ENCODE measurements at places on chromosomes 4 and X.

- no peak for DNase-seq
These were observed 42.4 kb downstream of the DCUN1D4 start for GRCh38 chr4:51885363-51885762.

DNA sequence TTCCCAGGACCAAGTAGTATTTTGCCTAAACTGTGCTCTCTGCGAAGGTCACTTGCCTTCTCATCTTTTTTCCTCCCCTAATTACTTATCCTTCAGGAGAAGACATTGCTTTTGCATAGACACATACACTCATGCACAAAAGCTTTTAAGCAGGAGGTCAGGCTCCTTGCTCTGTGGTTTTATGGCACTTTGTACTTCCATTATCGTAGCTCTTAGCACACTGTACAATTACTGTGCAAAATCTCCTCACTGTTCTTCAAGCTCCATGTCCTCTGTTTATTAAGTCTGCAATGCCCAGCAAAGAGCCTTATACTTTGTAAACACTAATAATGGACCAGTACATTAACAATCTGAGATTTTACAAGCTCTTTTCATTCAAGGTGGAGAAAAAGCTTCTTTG is 188.4 kb upstream of the GNPDA2 start:
- no peak for DNase-seq

GRCh38 chr4:55635282-55635681 is 816 bp downstream of the NMU start:
- no peak for DNase-seq

- DNase-seq = no peak
These were observed 4.2 kb upstream of the NLGN3 start for GRCh38 chrX:71140440-71140839.

DNA sequence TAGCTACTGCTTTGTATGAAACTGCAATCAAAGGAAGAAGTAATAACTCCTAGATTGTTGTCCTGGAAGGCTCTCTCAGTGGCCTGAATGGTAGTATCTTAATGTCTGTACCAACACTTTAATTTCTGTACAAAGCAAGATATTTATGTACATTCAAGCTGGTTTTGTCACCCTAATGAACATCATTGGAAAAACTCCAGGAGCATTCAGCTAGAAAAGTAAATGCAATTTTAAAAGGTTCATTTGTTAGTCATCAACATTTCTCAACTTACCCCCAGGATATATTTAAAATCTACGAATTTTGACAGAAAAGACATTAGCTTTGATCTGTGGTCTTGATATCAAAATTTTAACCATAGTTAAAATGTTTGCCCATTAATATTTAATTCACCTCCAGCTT is 80.0 kb upstream of the FGF13 start:
- no peak for DNase-seq

GRCh38 chr4:2290488-2290887 is 28.6 kb upstream of the MXD4 start:
- DNase-seq = no peak

DNA sequence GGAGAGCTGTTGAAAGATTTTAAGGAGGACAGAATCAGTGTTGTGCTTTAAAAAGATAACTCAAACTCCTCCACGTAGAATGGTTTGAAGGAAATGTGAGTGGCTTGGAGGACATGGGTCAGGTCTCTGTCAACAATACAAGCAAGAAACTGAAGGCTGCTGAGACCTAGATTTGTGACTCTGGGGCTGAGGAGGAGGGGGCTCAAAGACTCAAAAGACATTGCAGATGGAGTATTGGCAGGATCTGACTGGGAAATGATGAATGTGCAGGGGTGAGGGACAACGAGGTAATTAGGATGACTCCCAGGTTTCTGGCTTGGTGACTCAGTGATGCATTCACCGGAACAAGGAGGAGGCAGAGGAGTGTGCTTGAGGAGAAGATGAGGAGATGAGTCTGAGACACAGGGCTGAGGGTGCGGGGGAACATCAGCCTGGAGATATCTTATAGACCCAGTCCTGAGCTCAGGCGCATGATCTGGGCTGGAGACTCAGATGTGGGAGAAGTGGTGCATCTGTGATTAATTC is 3.3 kb upstream of the RPS4X start:
- no peak for DNase-seq

GRCh38 chr4:101309925-101310324 is 37.4 kb downstream of the PPP3CA start:
- no peak for DNase-seq

- DNase-seq = no peak
These were observed 4.7 kb downstream of the SPARCL1 start for GRCh38 chr4:87524456-87524855.
